CD4-positive, alpha-beta T cell treated with Interleukin-17A for 4 hours (primary cell): ENCODE measurements at places on chromosomes 13 and 19.
A peak's percentile ranks its signal among the peaks of the same experiment; 100 is the strongest.

GRCh38 chr13:113854238-113855011 lies 9.5 kb downstream of the GAS6 start:
- no peak for DNase-seq

DNA sequence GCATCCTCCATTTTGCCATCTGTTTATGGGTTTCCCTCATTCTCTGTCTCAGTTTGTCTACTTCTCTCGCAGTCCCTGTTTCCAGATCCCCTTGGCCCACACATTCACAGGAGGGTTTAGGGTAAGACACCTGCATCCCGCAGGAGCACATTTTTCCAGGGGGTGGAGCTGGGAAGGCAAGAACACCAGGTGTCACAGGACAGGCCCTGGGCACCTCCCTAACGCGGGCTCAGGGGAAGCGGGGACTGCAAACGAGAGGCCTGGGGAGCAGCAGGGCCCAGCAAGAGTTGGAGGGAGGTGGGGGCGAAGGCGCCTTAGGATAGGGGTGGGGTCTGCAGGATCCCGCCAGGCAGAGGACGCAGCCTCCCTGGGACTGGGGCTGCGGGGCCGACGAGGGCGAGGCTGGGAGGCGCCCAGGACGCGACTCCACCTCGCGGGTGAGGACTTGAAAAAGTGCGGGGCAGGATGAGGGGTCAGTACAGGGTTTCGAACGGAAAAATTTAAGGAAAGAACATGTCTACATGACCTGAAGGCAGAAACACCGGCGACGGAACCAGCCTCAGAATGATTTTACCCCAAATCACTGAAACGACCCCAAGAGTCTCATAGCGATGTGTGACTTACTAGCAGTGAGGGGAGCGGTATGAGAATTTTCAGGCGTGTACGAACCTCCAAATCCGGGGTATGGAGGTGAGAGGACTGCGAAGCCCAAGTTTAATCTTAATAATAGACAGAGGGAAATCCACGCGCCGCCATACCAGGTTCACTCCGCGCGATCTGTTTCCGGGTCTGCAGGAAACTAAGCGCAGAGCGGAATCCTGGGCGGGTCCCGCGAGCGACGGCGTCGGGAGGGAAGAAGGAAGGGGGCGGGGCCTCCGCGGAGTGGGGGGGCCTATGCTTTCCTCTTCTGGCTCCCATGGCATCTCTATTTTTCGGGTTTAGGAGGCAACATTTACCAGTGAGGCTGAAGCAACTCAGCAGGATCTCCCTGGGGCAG lies 7.1 kb upstream of the ERVV-2 start:
- no peak for DNase-seq

DNA sequence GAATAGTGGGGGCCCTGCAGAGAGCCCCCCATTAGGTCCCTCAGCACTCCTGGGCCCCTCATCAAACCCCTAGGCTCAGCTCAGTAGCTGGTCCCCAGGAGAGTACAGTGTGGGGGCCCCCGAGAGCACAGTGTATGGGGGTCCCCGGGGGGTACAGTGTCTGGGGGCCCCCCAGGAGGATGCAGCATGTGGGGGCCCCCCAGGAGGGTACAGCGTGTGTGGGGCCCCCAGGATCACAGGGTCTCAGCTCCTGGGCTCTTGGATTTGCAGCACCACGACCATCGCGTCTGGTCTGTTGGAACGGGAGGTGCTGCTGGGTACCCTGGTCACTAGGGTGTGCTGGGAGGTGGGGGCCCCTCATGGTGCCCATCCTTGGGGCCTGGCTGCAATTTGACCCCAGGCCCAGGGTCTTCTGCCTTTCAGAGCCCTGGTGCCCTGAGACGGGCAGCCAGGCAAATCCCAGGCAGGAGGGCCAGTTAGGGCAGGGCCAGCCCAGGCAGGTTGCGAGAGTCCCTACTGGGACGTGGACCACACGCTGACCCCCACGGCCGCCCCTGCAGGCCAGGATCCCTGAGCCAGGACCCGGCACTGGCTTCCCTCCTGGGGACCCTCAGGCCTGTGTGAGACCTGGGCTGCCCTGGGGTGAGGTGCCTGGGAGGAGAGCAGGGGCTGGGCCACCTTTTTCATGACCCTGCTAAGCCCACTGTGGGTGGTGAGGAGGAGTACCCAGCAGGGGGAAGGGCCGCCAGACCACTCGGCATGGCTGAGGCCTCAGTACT lies 13.6 kb downstream of the CBARP start:
- no peak for DNase-seq

- DNase-seq: no peak
These were observed 890.5 kb downstream of the UQCRFS1 start for GRCh38 chr19:28322491-28322890.

GRCh38 chr19:47232422-47233211 lies 1.6 kb upstream of the BBC3 start:
- peak; percentile 37 for DNase-seq

DNA sequence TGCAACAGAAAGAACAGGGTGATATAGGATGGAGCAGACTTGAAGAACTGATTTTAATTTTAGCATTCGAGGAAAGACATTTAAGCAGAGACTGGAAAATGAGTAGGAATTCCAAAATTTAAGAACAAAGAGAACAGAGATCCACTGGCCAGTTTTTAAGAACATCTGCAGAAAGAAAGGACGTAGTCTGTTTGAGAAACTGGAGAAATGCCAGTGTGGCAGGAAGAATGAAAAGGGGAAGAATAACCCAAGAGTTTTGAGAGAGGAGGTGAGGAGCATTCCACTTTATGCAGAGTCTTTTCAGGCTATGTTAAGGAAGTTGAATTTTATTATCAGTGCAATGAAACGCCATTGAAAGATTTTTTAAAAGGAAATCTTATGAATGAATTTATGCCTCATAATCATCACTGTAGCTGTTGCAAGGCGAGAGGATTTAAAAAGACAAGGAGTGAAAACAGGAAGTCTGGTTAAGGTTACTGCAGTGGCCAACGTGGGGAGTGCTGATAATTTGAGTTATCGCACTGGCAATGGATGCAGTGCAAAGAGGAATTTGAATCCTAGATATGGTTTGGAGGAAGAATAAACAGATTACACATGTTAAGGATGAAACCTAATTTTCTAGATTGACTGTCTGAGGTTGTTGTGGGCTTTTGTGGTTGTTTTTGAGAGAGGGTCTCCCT lies 253.8 kb downstream of the DACH1 start:
- no peak for DNase-seq
